Left lobe of liver (tissue), 2 donors: ENCODE measurements at places on chromosomes 13 and 19. TPM values are rescaled to one million over a fixed set of nuclear protein-coding genes. Genes with fewer than 3 reads are reported as not detected.

Gene FGF21
- 0.75 TPM for total RNA-seq

Gene ZNF442
- total RNA-seq = 2.6 TPM

Gene KCNC3
- total RNA-seq = 4.0 TPM

Gene EID2B
- total RNA-seq = 0.43 TPM

Gene PRX
- 0.70 TPM for total RNA-seq
